ENCODE measurements at places on chromosomes 3 and 15.

GRCh38 chr15:59791755-59792154, 102.6 kb upstream of the BNIP2 start:
- DNase-seq = no peak

DNA sequence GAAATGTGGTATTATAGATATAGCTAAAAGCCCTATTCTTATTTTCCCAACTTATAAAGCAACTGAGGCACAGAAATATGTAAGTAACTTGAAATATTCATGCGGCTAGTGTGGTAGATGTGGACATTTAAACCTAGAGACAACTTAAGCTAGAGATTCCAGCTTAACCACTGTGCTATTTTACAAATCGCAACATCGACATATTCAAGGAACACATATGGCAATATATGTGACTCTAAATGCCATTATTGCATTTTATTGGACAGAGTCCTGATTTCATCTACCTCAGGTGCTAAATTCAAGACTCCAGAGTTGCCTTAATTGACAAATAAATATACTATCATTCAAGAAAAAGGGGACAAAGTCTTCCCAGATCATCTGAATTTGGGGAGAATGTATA, 442.3 kb downstream of the NLGN1 start:
- DNase-seq = no peak

DNA sequence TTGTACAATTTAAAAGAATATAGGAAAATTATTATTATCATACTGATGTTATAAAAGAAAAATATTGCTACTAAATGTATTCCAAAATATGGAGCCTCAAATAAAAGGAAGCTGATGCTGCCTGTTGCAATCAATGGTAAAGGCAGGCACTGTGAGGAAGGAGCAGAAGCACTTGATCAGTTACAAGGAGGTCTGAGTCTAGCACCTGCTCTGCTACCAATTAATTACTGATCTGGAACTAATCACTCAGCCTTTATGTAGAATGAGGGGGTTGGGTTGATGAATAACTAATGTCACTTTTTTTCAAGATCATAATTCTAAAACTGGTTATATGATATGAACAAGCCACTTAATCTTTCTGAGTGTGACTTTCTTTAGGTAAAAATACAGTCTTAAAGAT, 5.5 kb downstream of the ADGRG7 start:
- DNase-seq = no peak

GRCh38 chr3:178352326-178353005, 183.8 kb upstream of the KCNMB2 start:
- no peak for DNase-seq

- no peak for DNase-seq
Observed at GRCh38 chr15:74173380-74174218, at the start of gene ISLR. Gene ISLR (plus strand): TSS chr15:74173710. CDS start chr15:74174859, 1,149 bp downstream.

DNA sequence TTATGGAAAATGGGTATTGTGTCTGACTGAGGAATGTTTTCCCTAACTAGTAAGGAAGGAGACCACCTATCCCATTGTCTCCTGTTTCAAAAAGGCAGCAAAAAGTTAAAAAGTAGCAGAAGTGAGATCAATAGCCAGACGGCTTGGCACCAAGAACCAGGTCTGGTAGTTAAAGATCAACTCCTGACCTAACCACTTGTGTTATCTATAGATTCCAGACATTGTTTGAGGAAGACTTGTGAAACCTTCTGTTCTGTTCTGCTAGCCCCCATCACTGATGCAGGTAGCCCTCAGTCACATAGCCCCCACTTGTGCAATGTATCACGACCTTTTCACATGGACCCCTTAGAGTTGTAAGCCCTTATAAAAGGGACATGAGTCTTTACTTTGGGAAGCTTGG, 46.3 kb upstream of the C2CD4B start:
- DNase-seq = no peak

DNA sequence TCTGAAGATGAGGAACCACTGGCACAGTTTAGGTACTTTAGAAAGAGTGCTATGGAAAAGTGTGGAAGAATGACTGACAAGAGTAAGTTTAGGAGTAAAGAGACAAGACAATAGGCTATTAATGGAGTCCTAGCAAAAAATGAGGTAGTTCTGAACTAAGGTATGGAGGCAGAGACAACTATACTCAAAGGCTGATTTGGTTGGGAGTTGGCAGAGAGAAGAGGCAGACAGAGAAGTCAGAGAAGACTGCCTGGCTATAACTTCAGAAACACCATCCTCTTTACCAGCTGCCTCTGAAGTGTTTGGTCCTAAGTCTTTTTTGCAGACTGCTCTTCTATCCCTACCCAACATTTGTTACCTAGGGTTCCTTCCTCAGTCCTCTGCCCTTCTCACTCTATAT, 19.2 kb downstream of the DYNC1LI1 start:
- no peak for DNase-seq

GRCh38 chr3:169660709-169661360, 2.7 kb downstream of the MECOM start:
- DNase-seq = no peak

DNA sequence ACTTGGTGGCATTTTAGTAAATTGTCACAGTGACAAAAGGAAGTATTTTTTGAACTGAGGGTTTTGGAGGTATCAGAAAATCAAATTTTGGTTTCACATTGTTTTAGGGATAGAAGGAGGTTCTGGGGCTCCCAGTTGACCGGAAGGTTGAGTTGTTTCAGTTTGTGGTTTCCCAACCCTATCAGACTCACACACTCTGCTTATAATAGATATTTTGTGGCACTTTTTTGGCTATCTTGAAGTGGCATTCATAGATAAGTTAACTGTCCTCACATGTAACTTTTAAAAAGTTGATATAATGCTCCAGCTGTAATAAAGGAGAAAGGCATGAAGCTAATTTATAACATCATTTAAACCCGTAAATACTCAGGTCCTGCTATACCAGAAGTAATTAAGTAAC, 12.8 kb downstream of the ARMC8 start:
- no peak for DNase-seq

DNA sequence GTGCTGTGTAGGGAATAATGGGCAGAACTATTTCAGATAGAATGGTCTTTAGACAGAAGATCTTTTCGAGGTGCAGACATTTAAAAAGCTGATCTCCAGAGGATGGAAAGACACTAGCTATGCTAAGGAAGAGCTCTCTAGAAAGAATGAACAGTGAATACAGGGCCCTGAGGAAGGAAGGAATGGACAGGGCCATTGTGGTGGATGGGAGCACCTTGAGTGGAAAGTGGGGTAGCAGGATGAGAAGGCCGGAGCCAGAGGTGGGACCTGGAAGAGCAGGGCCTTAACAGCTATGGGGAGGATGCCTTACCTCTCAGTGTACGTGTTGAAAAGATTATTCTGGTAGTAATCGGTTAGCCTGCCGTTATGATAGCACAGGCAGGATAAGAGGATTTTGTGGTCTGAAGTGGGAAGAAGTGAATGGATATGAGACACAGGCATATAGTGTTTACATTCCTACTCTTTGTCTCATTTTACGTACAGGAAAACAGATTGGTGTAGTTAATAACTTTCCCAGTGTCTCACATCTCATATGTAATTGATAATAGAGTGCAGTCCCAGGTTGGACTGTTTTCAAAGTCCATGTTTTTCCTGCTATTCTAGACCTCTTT, 172.4 kb downstream of the KLHL25 start:
- no peak for DNase-seq
